Stimulated activated CD8-positive, alpha-beta memory T cell treated with anti-CD3 and anti-CD28 coated beads, Interleukin-12 subunit alpha, Interleukin-12 subunit beta, amount 100 ng/mL, for 4 hours (primary cell): ENCODE measurements at places on chromosomes 2 and 18.

GRCh38 chr2:18598848-18599484 lies 9.6 kb upstream of the NT5C1B start:
- DNase-seq: no peak

DNA sequence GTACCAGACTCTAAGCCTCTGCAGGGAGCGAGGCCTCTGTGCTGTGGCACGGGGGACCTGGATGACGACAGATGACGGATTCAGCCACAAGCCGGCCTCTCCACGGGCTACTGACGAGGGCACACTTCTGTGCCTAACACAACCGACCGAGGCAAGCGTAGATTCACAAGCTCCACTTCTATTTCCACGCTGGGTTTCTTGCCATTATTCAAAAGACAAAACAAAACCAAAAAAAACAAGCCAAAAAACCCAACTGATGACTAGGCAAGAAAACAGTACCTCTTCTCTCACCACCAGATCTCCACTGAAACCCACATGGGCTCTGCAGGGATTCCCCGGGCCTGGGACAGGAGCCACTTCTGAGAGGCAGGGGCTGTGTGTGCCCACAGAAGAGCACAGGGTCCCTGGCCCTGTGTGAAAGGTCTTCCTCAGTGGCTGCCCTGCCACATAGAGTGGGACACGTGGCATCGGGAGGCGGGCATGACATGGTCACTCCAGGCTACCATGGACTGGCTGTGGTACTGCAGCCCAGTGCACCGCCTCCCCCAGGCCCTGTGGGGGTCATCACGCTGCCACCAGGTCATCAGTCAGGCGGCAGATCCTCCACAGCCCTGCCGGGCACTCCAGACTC lies 254.7 kb downstream of the HDAC4 start:
- DNase-seq: no peak

DNA sequence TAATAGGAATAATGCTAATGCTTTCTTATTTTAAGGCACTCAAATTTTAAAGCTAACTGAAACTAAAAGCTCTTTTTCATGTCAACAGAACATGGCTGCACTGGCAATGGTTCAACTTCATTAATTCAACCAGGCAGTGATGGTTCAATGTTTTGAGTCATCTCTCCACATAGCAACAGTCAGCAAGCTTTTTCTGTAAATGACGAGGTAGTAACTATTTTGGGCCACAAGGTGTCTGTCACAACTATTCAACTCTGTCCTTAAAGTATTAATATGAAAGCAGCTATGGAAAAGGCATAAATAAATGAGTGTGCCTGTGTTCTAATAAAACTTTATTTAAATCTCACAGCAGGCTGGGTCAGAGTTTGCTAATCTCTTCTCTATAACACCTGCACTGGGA lies 1425.6 kb upstream of the PIK3C3 start:
- no peak for DNase-seq

DNA sequence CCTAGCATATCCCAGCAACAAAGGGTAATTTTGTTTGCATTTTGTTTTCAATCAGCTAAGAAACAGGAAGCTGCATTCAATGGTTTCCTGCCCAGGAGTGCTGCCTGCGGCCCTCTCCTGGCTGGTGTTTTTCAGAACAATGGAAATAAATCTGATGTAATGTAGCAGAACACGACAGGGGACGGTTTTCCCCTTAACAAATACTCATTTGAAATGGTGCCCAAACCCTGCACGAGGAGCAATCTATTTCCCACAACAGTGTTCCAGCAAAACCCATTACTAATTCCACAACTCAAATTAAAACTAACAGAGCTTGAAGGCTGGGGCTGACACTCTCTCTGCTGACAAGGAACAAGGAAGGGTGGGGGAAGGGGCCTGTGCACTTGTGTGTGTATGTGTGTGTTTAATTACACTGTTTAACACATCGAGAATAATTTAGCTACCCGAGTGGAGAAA lies 8.7 kb downstream of the CAPN13 start:
- DNase-seq: no peak

DNA sequence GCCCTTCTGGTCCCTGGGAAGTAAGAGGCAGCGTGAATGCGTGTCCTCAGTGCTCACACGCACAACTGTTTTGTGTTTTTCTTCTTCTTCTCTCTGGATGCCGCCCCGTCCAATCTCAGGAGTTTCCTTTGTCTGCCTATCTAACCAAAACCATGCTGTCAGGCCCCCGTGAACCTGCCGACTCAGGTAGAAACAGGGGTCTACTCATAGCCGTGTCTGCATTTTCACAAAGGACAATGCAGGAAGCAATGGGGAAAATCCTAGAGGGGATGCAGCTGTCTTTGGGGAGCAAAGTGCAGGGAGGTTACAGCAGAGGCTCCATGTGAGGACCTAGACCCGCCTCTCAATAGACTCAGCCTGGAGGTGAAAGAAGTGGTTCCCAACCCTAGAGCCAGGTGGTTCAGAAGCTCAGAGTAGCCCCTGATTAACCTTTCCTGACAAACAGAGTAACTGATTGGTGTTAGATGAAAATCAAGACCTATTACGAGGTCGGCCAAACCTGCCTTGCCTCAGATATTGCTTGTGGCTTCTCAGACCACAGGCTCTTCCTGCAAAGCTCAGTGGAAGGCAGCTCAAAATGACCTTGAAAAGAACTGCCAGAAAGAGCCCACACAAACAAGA lies 49.3 kb downstream of the CD226 start:
- DNase-seq: no peak

DNA sequence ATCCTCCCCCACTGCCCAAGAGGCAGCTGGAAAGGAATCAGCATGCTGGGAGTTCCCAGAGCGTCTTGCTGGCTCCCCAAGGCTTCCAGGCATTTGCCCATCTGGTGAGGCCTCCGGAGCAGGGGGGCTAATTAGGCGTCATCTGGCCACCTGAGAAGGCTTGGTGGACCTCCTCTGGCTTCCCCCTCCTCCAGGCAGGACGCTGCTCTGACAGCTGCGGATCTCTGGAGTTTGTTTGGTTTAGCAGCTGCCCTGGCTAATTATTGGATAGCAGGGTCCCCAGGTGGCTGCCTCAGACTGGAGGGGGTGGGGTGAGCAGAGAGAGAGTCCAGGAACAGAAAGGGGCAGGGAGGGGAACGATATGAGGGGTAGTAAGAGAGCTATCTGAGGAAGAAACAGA lies 425.2 kb upstream of the MEX3C start:
- DNase-seq: no peak

DNA sequence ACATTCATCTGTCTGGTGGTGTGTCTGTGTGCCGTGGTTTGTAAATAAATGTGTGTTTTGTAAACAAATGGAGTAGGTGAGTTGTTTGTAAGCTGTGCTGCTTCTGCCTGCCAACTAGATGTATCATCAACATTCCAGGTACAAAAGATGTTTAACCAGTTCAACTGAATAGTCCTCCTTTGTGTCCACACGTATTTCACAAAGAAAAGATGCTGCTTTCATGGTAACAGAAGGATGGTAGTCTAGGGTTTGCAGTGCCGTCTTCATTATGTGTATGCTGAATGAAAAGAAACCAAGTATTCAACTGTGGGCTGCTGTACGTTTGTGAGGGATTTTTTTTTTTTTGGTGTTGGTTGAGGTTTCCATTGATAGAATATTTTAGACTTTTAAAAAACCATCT lies 72.1 kb downstream of the CAMKMT start:
- DNase-seq: no peak

- no peak for DNase-seq
Observed at GRCh38 chr18:36427369-36427768, 129.9 kb downstream of the FHOD3 start.

GRCh38 chr2:180570864-180571263 lies 409.5 kb upstream of the UBE2E3 start:
- no peak for DNase-seq

DNA sequence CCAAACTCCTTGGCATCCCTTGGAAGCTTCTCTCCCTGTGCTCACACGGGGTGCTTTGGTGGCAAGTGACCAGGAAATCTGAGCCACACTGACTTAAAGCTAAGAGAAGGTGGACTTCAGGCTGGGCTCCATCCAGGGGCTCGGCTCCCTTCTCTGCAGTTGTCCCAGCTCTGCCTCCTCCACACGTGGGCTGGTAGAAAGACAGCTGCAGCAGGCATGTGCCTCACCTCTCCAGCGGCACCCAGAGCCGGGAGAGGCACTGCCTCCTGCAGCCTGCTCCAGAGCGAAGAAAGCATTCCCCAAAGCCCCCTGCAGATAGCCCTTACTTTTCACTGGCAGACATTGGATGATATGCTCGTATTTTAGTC lies 11.3 kb downstream of the KCNF1 start:
- no peak for DNase-seq

GRCh38 chr2:44273596-44273995 lies 1.7 kb upstream of the SLC3A1 start:
- DNase-seq: no peak

- DNase-seq: no peak
Observed at GRCh38 chr2:219331560-219332213, 857 bp downstream of the RESP18 start.

DNA sequence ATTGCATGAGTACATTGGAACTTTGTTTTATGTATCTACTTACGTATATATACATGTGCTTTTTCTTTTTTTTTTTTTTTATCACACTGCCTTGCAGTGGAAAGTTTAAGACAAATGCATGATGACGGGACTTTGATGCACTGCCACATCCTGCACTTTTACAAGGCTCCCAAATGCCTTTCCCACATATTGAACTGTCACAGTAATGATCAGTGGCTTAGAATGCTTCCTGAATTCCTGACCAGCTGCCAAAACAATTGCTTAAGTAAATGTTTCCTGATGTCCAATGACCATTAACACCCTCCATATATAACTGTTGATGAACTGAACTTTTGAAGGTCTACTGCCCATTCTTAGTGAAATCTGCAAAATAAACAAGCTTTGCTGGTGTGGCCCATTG lies 60.2 kb downstream of the LYPD6B start:
- no peak for DNase-seq

DNA sequence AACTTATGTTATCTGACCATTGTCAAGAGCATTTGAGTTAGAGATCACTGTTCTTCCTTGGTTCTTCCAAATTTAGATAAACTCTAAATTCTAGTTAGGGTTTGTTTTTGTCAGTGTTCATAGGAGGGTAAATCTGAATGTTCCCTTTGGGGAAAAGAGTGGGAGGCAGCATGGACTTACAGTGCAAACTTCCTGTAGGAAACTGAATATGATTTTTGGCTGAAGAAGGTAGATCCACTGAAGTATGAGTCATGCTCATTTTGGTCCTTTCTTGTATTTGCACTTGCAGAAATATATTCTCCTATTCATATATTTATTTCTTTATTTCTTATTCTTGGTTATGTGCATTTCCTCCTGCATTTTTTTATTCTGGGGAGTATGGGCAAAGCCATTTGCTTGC lies 27.3 kb downstream of the CCDC85A start:
- DNase-seq: no peak

GRCh38 chr2:42223855-42224268 lies 54.7 kb downstream of the EML4 start:
- DNase-seq: no peak

GRCh38 chr2:176136374-176137251 lies 7.1 kb downstream of the HOXD8 start:
- DNase-seq: no peak
